ENCODE measurements at places on chromosomes 5 and 9.
A peak's percentile ranks its signal among the peaks of the same experiment; 100 is the strongest.

DNA sequence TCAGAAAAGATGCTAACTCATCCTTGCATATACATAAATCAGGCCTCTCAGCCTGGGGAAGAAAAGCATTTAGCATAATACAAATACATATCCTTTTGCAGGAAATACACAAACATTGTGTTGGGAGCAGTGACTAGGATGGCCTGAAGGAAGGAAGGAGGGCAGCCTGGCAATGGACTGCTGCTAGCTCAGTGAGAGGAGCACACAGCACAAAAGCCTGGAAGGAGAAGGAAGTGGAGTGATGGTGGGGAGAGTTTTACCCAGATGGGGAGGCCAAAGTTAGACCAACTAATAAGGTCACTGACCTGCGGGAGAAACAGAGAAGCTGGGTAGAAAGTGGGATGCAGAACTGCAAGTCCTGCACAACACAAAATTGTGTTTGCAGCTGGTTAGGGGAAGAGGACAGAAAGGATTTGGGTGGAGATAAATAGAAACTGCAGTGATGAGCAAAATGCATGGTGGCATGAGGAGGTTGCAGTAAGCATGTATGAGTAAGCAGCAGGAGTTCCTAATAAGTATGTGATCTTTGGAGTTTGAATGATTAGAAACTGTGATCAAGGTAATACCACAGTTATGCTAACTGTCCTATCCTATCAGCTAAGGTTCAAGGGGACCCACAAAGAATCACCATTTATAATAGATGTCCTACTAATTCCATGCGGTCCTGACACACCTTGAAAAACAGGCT, 39.5 kb downstream of the SEMA6A start:
- no peak for DNase-seq

DNA sequence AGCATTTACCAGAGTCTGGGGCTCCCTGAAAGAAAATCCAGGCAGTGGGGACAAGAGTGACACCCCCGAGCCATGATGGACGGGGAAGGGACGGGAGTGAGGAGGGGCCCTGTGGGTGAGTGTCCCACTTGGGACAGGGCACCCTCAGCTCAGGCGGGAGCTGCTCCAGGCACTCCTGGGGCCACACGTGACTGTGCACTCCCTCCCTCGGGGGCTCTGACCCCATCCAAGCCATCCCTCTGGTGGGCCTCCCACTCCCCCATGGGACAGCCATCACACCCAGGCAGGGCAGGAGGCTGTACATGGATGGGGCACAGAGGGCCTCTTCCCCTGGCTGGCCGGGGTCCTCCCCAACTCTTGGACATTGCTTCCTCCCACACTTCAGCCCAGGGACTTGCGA, 3.0 kb upstream of the CARD9 start:
- no peak for DNase-seq

DNA sequence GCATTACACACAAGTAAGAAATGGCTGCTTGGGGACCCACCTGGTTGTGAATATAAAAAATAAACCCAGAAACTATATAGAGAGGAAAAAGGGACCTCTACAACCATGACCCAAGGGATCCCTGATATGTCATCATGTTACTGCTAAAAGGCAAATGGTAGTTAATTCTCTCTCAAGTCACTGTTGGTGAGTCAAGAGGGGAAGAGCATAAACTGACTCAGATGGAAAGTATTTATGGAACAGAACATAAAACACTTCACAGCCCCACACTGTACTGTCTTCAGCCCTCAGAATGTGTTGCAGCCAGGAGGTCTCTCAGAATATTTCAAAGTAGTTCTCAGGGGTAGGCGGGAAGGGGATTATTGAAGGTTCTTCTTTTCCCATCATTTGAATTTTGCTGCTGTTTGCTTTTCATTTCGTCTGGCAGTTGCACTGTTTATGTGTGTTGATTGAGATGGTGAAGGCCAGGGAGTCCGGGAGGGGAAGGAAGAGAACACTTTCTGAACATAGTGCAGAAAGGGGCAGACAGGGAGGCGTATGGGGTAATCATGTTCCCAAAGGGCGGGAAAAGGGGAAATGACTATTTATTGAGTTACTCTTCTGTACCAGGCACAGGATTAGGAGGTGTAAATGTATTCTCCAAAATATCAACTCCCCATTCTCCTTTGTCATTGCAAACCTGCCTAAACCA, 85.5 kb downstream of the TEK start:
- peak; percentile 35 for DNase-seq

GRCh38 chr5:129459777-129460671, at the start of gene ADAMTS19:
Gene ADAMTS19, plus strand, starts transcription at chr5:129460298. Its CDS starts 94 bp downstream, at chr5:129460392.
- DNase-seq, result no peak

DNA sequence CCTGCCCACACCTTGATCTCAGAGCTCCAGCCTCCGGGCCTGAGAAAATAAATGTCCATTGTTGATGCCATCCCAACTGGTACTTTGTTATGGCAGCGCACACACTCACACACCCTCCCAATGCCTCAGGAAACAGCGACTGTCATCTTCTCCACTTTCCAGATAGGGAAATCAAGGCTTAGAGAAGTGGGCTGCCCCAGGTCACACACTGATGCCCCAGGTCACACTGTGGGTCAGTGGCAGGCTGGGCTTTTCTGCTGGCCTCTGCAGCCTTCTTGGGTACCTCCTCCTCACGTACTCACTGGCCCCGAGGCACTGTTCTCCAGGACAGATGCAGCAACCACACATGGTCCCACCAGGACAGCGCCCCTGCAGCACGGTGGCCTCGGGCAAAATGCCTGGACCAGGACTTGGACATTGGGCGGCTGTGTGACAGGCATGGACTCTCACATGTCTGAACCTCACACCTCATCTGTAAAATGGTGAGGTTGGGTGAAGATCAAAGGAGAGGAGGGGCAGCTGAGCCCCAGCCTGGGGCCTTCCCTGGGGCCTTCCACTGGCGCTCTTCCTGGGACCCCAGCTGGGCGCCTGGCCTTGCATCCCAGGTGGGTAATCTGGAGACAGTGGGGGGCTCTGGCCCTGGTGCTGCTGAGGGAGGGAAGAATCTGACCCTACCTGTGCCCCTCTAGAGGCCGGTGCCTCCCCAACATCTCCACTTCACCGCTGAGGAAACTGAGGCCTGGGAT, 156.0 kb downstream of the COL23A1 start:
- no peak for DNase-seq

DNA sequence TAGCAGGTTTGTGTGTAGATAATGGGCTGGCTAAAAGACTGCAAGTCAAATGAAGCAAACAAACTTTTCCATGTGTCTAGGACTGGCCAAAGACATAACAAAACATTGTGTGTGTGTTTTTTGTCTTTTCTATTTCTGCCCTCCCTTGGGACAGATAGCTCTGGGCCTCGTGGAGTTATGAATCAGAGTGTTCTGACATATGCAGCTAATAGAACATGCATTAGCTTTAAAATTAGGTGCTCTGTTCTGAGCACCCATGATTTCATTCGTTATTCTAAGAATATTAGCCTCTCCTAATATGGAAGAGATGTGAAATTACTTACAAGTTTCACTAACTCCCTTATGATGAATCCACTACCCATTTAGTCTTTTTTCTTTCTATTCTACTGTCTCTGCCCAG, 367.3 kb upstream of the PAPPA start:
- DNase-seq, result no peak

DNA sequence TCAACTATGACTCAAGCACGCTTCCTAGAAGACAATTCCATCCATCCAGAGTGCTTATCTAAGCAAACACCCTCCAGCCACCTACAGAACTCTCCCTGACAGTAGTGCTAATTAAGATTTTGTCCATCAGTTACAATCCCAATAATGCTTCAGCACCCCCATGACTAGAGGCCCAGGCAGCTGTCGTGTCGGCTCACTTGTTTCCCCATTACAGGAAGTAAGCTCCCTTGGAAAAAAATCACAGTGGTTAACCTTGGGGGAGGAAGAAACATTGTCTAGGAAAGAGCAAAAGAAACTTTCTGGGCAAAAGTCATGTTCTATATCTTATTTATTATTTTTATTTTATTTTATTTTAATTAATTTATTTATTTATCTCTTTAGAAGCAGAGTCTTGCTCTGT, 108.8 kb upstream of the LPAR1 start:
- peak; percentile 16 for DNase-seq

GRCh38 chr9:122944960-122945888, 4.4 kb downstream of the RABGAP1 start:
- no peak for DNase-seq

GRCh38 chr9:16867576-16868311, 2.7 kb downstream of the BNC2 start:
- no peak for DNase-seq

- DNase-seq, result no peak
Observed at GRCh38 chr5:16712620-16713019, 95.8 kb upstream of the RETREG1 start.

DNA sequence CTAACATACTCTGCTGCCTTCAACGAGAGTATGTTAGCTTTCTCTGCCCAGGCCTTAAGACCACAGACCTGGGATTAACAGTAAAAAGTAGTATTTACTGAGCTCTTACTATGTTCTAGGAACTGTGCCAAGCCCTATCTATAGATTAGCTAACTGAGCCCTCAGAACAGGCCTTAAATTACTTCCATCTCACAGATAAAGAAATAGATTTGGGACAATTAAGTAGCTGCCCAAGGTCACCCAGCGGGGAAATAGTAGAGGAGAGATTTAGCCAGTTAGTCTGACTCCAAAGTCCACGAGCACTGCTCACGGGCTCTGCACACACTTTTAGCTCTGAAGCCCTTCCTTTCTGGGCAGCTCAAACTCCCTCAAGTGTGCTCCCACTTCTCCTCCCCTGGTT, 64.5 kb upstream of the EQTN start:
- no peak for DNase-seq

GRCh38 chr9:23669776-23670175, 156.3 kb downstream of the ELAVL2 start:
- no peak for DNase-seq

DNA sequence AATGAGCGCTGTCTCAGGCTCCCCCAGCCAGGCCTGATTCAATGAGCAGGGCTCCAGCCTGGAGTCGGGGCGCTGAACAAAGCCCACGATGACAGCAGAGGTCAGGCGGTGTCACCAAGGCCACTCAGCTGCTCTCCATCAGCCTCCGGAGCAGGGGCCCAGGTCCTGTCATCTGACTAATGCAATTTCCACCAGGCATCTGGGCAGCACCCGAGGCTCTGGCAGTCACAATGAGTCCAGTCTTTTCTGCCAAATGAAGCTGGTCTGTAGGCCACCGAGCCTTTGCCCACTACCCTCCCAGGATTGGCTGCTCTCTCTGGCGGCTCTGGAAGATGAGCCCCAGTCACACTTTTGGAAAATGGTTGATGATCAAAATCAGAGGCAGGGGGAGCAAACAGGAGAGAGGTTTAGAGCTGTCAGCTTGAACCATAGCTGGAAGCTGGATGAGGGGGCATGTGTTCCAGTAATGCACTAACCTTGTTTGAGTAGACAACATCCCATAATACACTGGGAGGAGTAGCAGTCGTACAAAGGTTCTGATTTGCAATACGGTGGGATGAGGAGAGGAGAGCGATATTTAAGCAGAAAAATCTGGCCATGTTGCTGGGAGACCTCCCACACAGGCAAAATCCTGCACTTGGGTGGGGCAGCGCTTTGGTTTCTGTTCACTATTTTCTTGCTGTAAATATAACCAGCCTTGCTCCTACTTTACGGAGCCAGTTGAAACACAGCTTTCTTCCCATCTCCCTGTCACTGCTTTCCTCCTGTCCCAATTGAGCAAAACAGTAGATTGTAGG, 306.4 kb upstream of the PANK3 start:
- DNase-seq, result no peak

DNA sequence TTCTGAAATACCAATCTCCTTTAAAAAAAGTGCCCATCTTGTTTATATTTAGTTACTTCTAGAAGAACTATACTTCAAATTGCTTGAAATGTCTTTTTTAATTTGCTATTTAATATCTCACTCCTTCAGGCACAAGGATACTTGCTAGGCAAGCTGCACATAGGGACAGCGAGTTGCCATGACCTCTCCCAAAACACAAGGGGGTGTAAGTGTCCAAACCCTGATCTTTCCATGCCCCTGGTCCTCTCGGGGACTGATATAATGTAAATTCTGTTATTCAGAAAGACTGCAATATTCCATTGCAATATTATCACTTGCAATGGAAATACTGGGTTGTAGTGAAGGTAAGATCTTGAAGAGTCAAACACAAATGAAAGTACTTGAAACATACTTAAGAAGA, 480.4 kb downstream of the CETN3 start:
- DNase-seq, result no peak

DNA sequence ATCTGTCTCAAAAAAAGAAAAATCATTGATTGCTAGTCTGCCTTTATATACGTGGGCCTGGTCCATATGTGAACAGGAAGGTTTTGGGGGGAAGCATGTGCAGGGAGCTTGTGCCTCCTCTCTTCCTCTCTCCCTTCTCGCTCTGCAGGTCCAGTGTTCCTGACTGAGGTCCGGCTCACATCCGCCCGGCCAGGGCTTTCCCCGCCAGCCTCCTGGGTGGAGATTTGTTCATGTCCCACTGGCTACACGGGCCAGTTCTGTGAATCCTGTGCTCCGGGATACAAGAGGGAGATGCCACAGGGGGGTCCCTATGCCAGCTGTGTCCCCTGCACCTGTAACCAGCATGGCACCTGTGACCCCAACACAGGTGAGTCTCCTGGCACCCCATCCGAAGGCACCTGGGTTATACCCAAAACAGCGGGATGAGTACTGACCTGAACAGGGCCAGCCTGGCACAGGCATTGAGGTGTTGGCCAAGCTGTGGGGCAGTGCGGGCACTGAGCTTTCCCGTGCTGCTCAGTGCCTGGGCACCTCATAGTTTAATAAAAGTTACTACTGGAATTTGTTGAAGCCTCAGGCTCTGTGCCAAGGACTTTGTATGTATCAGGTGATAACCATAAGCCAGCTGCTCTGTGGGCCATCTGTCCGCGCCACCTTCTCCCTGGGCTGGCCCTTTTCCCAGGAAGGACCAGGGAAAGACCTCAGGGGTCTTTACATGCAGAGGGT, 39.4 kb upstream of the AIF1L start:
- no peak for DNase-seq

DNA sequence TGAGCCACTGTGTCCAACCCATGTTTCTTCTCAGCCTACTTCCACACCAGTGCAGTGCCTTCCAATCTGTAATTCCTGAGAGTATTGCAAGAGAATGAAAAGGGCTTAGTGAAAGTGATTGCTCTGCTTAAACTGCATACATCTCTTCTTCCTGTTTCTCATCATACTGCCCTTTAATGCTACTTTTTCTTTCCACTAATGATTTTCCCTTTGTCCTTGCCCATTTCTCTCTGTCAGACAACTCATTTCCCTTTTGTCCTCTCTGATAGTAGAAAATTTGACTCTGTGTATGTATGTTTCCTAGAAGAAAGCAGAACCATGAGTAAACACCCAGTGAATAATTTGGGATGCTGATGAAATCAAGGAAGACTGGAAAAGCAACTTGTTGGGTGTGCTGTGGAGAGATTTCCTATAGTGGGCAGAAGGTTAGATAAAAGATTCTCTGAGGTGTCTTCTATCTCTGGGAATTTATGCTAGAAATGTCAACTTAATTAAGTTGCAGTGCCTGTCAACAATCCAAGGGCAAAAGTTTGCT, 102.2 kb upstream of the CHD1 start:
- peak; percentile 86 for DNase-seq

- no peak for DNase-seq
Observed at GRCh38 chr5:33227746-33228145, 213.0 kb upstream of the TARS1 start.
